ENCODE measurements at places on chromosomes 1 and 21.

- DNase-seq: no peak
These were observed 60.7 kb upstream of the BTG3 start for GRCh38 chr21:17673261-17674020.

- no peak for DNase-seq
These were observed 133.3 kb upstream of the SGIP1 start for GRCh38 chr1:66400660-66401059.

DNA sequence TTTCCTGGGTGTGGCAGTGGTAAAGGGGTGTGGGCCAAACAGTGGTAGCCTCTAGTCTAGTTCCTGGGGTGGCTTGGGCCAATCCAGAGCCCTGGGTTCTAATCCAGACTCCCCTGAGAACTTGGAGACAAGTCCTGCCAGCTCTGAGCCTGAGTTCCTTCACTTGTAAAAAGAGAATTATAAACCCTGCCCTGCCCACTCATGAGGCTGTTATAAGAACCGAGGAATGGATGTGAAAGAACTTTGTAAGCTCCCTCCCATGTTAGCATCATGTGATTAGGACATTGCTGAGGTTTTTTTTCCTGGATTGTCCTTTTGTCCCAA is 131.0 kb downstream of the RRAGC start:
- DNase-seq: no peak

DNA sequence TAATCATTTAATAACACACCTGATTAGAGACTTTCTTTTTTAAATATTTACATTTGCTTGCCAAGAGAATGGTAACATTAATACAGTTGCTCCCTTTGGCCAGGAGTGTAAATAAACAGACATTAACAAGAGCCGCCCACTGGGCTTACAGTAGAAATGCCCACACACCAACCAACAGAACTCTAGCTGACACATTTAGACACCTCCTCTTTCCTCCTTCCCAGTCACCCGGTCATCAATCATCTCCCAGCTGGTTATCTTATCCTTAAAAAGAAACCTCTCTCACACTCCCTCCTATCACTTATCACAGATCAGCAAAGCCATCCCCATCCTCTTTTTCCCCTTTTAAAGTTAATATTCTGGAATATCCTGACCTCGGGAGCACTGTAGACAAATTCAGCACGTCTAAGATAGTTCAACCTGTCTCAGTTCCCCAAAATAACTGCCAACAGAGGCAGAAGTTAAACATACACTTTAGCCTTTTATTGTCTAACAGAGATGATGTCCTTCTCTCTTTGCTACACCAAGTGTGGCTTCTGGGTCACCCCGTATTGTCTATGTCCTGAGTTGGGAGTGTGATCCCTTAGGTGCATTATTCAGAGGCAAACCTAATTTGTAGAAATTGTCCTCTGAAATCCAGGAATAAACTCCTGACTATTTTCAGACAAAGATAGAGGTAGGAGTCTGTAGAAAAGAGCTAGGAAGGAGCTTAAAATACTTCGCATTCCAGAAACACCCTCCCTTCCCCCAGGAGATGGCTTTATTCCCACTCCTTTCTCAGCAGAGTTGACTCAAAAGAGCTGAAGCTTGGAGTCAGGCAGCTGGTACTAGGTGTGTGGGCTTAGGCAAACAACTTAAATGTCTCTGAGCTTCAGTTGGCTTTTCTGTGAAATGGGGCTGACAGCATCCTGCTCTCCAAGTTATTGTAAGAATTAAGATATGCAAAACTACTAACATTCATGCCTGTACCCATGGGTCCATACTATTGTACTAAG is 8.8 kb downstream of the MYCL start:
- DNase-seq: no peak

DNA sequence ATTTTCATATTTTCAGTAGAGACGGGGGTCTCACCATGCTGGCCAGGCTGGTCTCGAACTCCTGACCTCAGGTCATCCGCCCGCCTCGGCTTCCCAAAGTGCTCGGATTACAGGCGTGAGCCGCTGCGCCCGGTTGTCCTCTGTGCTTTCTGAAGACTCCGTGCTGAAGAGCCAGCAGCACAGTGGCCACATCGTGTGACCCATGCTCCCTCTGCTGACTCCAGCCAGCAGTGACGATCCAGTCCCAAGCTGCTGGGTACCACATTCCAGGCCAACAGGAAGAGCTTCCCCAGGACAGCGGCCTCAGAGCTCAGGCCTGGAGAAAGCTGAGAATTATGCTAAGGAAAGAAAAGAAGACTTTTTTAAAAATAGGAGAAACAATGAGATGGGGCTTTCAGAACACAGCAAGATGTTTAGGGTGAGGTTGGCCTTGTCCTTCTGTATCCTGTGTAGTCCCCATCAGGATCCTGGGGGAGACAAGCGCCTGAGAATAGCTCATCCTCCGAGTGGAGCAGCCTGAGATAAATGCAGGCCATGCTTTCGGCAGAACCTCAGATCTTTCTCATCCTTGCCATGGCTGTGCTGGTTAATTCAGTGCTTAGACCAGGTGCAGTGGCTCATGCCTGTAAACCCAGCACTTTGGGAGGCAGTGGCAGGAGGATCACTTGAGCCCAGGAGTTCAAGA is 207.1 kb downstream of the SLC35F3 start:
- no peak for DNase-seq

DNA sequence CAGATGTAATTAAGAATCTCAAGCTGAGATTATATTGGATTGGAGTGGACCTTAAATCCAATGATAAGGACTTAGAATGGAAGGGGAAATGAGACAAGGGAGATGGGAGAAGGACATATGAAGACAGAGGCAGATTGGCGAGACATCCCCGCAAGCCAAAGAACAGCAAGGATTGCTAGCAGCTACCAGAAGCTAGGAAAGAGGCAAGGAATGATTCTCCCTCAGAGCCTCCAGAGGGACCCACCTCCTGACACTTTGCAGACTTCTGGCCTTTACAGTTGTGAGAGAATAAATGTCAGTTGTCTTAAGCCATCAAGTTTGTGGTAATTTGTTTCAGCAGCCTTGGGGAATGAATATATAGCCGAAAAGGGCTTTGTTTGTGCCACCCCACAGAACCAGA is 20.7 kb downstream of the METTL13 start:
- no peak for DNase-seq

DNA sequence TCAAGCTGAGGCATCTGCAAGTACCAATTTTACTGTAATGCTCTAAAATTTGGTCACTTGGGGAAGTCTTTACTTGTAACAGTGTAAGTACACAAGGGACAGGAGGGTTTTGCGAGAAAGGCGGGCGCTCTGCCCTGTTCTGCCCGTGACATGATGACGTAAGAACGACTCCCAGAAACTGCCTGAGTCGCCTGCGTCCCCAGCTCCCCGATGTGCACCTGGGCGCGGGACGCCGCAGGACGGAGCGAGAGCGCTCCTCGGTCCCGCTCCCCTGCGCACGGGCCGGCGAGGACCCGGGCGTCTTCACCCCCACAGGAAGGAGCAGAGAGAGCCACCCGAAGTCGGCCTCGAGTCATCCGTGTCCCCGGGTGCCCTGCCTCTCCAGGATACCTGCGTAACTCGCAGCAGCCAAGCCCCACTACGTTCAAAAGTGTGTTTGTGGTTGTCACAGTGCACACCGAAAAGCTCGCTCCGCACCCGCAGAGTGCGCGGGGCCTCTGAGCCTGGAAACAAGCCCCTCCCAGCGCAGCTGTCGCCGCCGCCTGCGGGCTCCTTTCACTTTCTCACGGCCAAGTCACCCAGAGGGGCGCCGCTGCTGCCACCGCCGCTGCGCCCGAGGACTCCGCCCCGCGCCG is 3.3 kb upstream of the ZBTB18 start:
- DNase-seq: peak; percentile 73

DNA sequence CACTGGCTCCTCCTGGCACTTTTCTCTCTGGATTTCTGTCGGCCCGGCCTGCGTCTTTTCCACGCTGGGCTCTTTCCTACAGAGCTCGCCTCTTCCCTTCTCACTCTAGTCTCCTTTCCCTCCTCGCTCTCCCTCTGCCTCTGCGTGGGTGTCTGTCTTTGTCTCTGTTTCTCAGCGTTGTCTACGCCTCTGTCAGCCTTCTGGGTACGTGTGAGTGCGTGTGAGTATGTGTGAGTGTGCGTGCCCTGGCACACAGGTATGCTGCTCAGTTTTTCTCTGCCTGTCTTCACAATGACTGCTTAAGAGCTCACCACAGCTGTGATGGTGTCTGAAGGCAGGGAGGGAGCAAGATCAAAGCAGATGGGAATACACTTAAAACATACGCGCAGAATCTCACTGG is 77.7 kb downstream of the KIRREL1 start:
- no peak for DNase-seq

- no peak for DNase-seq
These were observed 13.8 kb downstream of the USP25 start for GRCh38 chr21:15743593-15743992.

- peak; percentile 40 for DNase-seq
These were observed 3.3 kb downstream of the CNST start for GRCh38 chr1:246569248-246570238.

GRCh38 chr1:154557248-154557938 is 1.1 kb downstream of the UBE2Q1 start:
- DNase-seq: no peak

DNA sequence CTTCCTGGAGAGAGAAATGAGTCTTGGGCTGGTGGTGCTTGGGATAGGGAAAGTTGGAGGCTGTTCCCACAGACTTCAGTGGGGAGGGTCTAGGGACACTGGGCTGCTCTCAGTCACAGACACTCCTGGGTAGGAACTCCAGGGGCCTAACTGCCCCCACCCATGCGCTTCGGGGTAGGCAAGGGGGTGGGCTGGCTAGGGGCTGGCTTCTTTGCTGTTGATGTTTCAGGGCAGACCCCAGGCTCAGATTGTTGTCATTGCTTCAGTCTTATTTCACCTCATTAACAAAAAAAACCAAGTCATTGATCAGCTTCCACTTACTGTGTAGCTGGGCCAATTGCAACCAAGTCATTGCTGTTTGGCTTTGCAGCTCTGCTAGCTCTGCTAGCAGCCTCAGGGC is 160.1 kb upstream of the CSF3R start:
- no peak for DNase-seq

DNA sequence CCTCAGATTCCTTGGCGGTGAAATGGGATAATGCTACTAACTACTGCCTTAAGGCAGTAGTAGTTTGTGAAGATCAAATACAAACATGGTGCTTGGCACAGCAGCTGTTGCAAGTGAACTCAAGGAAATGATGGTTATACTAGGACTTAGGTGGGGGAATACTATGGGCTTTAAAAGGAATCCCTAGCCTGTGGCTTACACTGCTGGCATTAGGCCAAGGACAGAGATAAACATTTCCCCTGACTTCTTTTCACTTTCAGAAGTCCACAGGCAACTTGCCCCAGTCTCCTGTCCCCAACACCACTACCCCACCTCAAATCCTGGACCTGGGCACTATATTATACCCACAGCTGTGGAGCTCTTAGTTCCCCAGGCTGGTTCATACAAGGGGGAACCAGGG is 13.1 kb upstream of the VAMP4 start:
- DNase-seq: no peak

GRCh38 chr1:151457911-151458801 is 1.1 kb downstream of the POGZ start:
- peak; percentile 85 for DNase-seq

DNA sequence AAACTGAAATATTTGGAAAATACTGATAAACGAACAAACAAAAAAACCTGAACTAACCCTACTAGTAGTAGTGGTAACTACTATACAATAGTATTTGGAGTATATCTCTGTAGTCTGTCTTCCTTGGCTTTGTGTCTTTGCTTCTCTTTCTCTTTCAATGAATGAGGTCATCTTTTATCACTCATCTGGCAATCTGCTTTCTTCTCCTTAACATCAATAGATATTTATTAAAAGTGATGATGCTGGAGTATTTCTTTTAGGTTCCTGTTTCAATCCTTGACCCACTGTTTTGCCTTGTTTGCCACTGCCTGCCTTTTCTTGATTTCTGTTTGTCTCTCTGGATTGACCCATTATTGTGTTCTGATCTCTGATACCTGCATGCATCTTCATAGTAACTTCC is 71.5 kb downstream of the ROR1 start:
- DNase-seq: no peak

- DNase-seq: no peak
These were observed 18.1 kb upstream of the SHE start for GRCh38 chr1:154520333-154520732.

DNA sequence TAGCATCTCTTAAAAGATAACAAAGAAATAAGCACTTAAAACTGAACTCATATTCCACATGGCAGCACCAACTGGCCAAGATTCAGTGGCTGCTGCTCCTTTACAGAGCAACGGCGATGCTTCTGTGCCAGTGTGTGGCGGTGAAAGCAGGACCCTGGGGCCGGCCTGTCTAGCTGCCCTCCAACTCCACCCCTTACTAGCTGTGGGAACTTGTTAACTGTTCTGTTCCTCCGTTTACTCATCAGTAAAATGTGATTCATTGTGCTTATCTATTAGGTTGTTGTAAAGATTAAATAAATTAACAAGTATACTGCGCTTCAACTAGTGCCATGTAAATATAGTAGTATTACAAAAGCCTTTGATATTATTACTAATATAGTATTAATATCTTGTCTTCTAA is 133.2 kb downstream of the GDAP2 start:
- no peak for DNase-seq

- DNase-seq: no peak
These were observed 62.5 kb downstream of the MORN1 start for GRCh38 chr1:2328676-2329455.

DNA sequence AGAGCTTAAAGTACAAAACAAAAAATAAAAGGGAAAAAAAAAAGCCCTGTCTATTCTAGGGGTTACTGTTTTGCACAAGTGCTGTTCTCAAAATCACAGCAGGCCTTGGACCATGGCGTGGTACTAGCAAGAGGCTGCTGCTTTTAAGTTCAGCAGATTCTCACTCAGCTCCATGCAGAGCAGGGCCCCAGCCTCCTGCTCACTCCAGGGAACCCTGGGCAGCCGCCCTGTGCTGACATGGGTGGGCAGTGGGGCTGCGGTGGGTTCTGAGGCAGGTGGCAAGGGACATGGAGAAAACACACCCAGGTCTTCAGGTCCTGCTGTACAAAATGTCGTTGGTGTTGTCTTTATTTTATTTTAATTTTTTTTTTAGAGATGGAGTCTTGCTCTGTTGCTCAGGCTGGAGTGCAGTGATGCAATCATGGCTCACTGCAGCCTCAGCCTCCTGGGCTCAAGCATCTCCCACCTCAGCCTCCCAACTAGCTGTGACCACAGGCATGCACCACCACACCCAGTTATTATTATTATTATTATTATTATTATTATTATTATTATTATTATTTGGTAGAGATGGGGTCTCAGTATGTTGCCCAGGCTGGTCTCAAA is 170.9 kb downstream of the DYRK1A start:
- no peak for DNase-seq

- DNase-seq: no peak
These were observed 1093.9 kb downstream of the ADGRL2 start for GRCh38 chr1:82894635-82895034.

GRCh38 chr1:1304331-1305299 is 3.1 kb downstream of the ACAP3 start:
- no peak for DNase-seq

Data from CD4-positive, alpha-beta T cell treated with Interleukin-6 for 4 hours (primary cell).